AG09319 (cell line): ENCODE measurements at places on chromosomes 16 and 17.

DNA sequence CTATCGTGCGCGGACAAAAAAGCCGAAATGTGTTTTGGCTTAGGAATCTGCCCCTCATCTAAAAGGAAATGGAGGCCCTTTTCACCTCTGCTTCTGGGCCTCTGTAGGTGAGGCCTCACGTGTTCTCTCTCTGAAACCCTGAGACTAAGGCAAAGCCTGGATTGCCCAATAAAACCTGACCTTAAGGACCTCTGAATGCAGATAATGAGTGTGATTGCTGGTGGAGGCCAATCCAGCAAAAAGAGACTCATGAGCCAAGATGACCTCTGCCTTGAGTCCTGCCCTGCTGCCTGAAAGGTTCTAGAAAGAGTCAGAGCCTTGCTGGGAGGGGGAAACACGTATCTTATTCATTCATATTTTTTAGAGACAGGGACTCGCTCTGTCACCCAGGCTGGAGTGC lies 44.5 kb upstream of the ABR start:
- no peak for DNase-seq

DNA sequence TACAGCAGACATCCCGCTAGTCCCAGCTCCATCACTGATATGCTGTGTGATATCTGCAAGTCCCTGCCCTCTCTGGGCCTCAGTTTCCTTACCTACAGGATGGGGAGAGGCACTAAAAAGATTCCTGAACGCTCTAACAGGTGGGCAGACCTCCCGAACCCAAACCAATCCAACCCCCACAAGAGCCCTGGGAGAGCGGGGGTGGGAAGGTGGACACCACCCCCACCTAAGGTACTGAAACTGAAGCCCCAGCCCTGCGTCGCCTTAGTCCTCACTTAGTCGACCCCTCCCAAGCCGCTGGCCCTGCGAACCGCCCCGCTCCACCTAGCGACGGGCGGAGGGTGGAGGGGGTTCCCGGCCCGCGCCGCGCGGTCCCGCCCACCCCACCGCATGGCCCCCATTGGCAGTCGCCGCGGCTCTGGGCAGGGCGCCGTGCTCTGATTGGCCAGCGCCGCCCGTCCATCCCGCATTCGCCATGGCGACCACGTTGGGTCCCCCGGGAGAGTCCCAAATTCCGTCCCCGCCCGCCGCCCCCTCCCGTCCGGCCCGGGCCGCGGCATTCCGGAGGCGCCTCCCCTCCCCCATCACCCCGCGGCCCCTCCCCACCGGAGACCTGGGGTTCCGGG lies 578 bp downstream of the CCDC102A start:
- peak; percentile 70 for DNase-seq

GRCh38 chr17:42094375-42095069 lies 3.8 kb downstream of the ZNF385C start:
- no peak for DNase-seq

DNA sequence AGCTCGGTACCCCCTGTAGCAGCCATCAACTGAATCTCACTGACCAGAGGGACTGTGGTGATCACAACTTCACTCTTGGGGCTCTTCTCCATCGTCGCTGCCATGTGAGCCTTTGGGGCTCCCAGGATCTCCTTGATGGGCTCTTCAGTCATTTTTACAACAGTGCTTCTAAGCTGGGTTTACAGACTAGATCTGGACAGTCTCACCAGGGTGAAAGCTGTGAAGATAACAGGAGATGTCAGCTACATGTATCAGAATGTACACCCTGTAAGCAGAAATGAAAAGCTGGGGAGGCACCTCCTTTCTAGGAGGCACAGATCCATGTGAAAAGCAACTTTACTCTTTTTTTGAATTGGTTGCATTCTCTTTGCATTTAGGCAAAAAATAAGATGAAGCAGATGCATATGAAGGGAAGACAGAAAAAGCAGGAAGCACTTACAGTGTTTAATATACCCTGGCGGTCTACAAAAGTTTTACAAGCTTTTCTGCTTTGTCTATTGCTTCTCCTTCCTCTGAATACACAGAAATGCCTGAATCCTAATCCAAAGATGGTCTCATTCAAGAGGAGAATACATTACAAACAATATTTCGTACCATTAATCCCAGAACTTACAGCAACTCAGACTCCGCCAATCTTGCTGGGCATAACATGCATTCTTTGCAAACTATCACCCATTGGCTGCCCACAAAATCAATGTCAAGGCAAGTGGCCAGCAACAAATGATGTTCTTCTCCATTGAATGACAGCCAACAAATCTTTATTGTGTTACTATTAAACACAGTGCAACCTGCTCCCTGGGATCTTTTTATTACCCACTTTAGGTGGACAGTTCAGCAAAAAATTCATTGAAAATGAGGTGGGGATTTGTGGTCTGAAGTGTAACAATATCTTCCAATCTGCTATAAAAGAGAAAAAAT lies 1.5 kb downstream of the TMEM100 start:
- DNase-seq, result no peak

DNA sequence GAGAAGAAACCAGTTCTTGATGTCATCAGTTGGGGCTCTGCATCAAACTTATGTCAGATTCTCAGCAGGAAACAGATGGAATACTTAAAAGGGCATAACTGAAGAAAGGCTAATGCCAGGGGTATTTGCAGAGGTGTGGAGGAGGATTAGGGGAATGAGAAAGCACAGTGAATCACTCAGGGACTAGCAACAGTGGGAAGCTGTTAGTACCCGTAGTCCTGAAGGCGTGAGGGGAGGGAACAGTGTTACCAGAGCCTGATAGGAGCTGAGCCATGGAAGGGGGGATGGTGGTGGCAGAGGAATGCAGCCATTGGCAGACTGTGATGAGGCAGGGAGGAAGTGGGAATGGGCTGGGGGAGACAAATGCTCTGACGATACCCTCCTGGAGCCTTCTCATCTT lies 162.3 kb downstream of the UTP18 start:
- no peak for DNase-seq

DNA sequence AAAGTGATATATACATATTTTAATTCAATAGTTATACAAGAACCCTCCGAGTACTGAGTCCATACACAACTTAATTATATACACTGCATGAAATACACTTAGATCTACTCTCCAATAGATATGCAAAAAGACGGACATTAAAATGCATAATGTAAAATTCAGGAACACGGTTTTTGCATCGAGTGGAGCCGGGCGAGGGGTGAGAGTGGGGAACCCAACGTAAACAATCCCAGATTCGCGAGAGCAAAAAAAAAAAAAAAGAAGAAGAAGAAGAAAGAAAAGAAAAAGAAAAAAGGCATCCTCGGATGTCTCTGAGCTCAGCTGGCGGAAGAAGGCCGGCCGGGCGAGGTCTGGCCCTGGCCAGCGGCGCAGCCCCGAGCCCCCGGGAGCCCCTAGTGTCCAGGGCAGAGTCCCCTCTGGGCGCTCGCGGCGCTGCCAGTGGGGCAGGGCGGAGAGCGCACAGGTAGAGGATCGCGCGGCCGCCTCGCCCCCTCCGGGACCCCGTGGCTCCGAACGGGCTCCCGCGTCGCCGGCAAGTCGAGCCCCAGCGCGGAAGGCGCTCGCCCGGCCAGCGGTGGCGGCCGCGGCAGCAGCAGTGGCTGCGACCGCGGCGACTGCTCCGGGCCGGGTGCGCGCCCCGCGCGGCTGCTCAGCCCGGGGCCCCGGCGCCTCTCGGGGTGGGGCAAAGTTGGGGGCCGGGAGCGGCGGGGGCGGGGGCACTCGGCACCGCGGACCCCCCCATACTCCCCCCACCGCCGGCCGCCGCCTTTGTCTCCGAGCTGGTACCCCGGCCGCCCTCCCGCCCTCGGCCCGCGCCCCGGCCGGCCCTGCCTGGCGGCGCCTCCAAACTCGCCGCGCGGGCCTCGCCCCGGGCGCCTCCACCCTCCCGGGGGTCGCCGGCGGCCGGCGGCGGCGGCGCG lies 9.6 kb upstream of the ZFHX3 start:
- DNase-seq, result no peak

DNA sequence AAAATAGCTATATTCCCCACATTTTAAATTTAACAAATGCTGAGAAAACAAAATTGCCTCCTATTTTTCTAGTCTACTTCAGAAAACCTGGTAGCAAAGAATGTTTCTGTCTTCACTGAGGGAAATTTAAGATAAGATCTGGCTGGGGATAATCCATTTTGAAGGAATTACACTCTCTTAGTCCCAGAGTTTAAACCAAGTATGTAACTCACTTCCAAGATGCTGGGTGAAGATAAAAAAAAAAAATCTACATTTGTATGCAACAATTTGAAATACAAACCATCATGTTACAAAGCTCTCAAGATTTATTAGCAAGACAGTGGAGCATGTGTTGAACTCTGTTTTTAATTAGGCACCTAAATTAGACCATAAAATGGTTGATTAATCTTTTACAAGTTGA lies 5.7 kb downstream of the HS3ST3B1 start:
- no peak for DNase-seq

DNA sequence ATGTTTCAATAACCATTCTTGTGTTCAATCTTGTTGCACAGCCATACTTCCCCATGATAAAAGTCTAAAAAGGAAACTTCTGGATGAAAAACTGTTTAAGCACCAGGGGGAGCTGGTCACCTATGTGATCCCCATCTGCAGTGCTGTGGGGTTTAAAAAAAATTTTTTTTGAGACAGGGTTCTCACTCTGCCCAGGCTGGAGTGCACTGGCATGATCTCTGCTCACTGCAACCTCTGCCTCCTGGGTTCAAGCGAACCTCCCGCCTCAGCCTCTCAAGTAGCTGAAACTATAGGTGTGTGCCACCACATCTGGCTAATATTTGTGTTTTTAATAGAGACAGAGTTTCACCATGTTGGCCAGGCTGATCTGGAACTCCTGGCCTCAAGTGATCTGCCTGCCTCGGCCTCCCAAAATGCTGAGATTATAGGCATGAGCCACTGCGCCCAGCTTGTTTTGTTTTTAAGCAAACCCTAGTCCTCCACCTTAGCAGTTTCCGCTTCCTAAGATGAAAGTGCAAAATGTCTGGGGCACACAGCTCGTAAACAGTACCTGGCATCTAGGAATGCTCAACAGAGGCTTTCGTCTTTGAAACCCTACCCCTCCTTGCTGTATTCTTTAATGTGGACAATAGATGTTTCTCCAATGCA lies 25.4 kb downstream of the DNAJA2 start:
- DNase-seq, result no peak

GRCh38 chr17:64223931-64224629 lies 39.0 kb downstream of the TEX2 start:
- DNase-seq, result no peak

- DNase-seq, result no peak
Measured at GRCh38 chr16:85528528-85529387, 84.4 kb upstream of the GSE1 start.

- no peak for DNase-seq
Measured at GRCh38 chr17:74080656-74081582, 122.6 kb upstream of the RPL38 start.

DNA sequence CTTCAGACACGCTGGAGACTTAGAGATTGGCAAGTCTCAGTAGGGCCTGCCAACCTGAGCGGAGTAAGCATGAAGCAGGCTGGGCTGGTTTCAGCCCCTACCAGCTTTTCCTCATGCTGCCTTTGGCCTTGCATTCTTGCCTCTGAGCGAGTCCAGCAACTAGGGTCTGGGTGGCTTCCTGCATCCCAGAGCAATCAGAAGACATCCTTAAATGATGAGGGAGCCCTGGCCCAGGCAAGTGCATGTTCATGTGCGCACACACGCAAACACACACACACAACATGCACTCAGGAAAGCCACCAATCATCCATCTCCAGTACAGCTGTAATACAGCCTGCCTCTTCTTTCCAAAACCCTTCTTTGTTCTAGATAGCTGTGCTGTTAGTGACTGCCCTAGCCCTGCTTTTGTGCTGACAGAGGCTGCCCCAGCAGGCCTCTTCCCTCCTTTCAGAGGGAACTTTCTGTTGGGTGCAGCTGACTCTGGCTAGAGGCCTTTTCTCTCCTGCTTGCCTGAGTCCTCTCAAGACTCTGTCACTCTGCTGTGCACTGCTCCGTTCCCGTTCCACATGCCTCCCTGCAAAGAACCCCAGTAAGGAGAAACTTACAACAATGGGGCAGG lies 30.7 kb upstream of the TBX2 start:
- DNase-seq, result no peak

DNA sequence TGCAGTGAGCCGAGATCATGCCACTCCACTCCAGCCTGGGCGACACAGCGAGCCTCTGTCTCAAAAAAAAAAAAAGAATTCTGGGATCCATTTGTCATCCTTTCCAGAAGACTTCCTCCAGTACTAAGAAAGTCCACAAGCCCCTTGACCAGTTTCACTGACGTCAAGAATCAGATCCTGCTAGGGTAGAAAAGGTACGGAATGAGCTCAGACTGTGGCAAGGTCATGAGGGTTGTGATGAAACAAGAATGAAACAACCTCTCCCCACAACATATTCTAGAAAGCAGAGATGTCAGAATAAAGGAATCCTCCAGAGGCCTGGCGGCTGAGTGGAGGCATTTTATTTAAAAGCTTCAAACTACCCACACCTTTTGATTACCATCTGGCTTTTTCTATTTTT lies 29.9 kb downstream of the TRAF4 start:
- DNase-seq, result no peak

GRCh38 chr17:14373614-14374259 lies 72.9 kb downstream of the HS3ST3B1 start:
- no peak for DNase-seq

DNA sequence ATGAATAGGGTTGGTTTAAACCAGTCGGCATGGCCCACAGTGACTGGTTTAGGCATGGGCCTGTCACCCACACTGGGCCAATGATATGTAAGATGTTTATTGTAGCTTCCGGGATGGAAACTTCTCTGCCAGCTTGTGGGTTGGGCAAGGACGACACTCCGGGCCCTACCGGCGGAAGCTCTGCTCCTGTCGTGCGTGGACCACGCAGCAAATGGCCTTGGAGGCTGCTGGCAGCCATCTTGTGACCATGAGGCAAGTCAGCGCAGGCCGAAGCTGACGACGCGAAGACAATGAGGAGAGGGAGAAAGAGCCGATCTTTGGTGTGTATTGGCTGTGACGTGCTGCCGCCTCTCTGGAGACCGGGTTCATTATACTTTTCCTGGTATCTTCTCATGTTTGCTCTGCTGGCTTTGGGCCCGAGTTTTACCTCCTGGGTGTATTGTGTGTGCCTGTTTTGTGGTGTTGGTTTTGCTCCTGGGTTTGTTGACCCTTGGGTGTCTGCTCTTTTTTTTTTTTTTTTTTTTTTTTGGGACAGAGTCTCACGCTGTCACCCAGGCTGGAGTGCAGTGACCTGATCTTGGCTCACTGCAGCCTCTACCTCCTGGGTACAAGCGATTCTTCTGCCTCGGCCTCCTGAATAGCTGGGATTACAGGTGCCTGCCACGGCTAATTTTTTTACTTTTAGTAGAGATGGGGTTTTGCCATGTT lies 15.4 kb downstream of the SLC25A10 start:
- DNase-seq, result no peak

- DNase-seq, result no peak
Measured at GRCh38 chr16:75061669-75062068, 54.9 kb downstream of the LDHD start.

- no peak for DNase-seq
Measured at GRCh38 chr17:40315678-40316570, 6.9 kb downstream of the RARA start.

GRCh38 chr16:73171380-73171779 lies 123.5 kb upstream of the ZFHX3 start:
- DNase-seq, result no peak

GRCh38 chr16:17105239-17105797 lies 365.4 kb downstream of the XYLT1 start:
- no peak for DNase-seq

GRCh38 chr17:76920364-76921139 lies 52.3 kb downstream of the MGAT5B start:
- DNase-seq, result no peak
